ENCODE measurements at places on chromosomes 2 and 18.

DNA sequence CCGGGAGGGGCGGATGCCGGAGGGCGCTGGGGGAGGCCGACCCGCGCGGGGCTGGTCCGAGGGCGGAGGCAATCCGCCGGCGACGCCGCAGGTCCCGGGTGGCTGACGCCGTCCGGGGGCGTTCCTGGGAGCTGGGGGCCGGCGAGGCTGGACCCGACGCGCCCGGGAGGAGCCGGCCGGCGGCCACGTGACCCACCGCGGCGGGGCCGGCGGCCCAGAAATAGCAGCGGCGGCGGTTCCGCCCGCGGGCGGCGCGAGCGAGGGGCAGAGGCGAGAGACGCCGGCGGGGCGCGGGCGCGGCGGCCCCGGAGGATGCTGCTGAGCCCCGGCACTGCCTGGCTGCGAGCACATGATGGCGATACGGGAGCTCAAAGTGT is at the start of gene RAB31:
TSS of gene RAB31 (plus strand) at position 245 of the 377 bp plus-strand sequence. CDS start at position 350, 105 bp downstream.
- DNase-seq: peak; percentile 40

DNA sequence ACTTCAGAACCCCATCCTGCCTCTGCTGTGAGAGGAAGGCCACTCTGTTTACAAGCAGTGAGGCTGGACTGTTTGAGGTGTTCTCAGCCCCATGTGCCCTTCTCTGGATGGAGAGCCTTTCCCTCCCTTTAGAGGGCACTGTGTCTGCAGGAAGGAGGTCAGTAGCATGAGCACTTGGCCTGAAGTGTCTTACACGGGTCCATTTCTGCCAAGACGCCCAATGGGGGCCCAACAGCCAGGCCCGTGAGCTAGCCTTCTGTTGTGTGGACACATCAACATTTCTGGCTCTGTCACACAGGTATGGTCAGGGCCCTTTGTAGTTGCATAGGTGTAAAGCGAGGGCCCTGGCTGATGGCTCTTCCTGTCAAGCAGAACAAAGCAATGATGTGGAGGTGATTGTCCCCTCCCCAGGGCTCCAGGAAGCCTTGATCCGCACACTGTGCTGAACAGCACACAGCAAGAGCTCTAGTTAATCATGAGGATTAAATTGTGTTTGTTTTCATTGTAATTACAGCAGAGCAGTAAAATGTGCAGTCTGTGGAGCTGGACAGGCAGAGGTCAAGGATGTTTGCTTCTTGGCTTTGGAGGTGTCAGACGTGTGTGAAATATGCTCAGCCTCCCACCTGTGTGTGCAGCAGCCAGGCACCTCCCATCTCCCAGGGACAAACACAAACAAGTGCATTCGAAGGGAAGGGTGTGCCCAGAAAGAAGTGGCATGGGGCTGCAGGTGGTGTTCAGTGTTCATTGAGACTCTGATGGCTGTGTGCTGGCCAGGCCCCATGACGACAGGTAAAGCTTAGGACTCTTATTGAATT is 132.1 kb downstream of the SH3RF3 start:
- no peak for DNase-seq

GRCh38 chr2:58572731-58573130 is 331.6 kb upstream of the FANCL start:
- no peak for DNase-seq

DNA sequence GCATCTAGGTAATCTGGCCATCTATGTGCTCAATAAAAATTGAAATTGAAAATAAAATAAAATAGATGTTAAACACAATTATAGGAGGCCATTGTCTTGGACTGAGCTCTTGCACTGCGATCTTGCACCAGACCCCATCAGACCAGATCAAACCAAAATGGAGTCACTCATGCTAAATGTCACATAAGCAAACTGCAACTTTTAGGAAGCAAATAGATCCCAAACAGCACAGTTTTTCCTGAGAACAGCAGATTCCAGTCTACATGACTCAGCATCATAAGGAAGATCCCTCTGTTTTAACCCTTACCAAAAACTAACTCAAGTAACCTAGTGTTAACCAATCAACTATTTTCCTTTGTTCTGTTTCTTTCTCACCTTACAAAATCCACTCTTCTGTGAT is 57.7 kb upstream of the LRP1B start:
- no peak for DNase-seq

DNA sequence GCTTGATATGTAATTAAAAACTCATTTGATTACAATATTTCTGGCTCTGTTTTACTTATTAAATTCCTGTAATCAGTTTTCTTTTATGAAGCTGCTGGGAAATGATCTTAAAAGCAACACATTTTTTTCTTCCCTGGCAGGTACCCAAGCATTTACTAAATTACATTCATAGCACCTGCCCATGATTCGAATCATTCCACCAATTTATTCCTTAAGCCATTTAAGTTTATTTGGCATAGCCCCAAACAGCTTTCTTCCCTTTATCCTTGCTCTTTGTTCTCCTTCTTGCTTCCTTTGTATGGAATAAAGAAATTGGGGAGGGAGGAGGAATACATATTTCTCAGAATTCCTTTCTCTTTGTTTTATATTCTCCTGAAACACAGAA is 241.3 kb downstream of the AGPS start:
- DNase-seq: no peak

GRCh38 chr2:122105171-122105876 is 349.9 kb downstream of the TSN start:
- DNase-seq: no peak

DNA sequence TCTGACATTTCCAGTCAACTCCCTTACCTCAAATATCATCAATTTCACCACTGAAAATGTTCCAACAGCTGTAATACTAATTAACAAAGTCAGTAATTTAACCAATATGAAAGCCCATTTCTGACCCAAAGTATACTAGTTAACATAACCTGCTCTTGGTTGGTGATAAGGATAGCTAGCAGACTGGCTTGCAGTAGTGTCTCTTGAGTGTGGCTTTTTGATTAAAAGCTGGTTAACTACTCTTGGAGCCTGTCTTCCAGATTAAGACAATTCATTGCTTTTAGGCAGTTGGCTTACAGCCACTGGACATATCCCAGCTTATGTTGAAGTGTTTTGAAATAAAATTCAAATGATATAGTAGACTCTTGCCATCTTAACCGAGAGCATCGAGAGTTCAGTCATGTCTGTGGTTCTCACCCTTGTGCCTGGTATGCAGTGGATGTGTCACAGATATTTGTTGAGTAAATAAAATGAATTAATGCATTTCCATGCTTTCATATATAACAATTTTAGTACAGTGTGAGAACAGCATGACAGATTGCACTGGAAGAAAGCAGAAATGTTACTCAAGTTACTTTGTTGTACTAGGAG is 158.1 kb downstream of the TANC1 start:
- no peak for DNase-seq

DNA sequence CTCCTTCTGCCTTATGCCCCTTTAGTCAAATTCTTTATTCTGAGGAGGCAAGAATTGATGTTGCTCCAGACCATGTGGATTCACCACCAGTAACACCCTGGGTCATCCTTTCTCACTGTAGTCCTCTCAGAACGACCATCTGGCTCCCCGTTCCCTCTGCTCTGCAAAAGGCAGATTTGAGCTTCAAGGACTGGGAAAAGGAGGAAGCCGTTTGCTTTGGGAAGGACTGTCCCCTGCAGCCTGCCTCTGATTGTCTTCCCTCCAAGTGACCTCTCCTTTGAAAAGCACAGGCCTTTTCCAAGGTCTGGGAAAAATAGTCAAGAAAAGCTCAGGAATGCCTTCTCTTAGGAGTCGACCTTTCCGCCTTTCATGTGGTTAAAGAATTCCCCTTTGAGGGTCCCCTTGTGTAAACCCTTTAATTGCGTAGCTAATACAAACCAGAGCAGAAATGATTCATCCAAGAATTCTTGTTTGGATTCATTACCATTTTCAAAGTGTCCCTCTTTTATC is 130.1 kb upstream of the COPS8 start:
- no peak for DNase-seq

- no peak for DNase-seq
These were observed 156.4 kb downstream of the PLCL1 start for GRCh38 chr2:197960786-197961185.

DNA sequence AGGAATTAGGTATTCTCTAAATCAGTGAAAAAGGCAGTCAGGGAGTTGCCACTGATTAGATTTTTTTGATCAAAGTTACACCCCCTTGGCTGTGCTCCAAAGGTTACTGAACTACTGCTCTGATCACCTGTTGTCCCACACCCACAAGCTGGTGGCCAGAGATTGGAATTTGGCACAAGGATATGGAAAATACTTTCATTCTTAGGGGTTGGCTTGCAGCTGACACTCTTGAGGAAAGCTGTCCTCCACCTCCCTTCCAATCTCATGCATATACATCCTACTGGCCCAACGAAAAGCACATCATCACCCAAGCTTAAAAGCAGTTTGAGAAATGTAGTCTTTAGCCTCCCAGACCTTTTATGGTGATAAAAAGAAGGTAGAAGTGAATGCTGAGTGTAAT is 329.5 kb upstream of the CHAC2 start:
- no peak for DNase-seq

GRCh38 chr2:55311444-55311870 is 42.4 kb upstream of the MTIF2 start:
- DNase-seq: no peak

- no peak for DNase-seq
These were observed 732.4 kb downstream of the RNF144A start for GRCh38 chr2:7649461-7650228.

- DNase-seq: no peak
These were observed 662.6 kb upstream of the FAM98A start for GRCh38 chr2:34261701-34262100.

- no peak for DNase-seq
These were observed 13.7 kb upstream of the GREB1 start for GRCh38 chr2:11520092-11520693.

GRCh38 chr2:101960819-101961337 is 30.9 kb upstream of the IL1R2 start:
- no peak for DNase-seq

DNA sequence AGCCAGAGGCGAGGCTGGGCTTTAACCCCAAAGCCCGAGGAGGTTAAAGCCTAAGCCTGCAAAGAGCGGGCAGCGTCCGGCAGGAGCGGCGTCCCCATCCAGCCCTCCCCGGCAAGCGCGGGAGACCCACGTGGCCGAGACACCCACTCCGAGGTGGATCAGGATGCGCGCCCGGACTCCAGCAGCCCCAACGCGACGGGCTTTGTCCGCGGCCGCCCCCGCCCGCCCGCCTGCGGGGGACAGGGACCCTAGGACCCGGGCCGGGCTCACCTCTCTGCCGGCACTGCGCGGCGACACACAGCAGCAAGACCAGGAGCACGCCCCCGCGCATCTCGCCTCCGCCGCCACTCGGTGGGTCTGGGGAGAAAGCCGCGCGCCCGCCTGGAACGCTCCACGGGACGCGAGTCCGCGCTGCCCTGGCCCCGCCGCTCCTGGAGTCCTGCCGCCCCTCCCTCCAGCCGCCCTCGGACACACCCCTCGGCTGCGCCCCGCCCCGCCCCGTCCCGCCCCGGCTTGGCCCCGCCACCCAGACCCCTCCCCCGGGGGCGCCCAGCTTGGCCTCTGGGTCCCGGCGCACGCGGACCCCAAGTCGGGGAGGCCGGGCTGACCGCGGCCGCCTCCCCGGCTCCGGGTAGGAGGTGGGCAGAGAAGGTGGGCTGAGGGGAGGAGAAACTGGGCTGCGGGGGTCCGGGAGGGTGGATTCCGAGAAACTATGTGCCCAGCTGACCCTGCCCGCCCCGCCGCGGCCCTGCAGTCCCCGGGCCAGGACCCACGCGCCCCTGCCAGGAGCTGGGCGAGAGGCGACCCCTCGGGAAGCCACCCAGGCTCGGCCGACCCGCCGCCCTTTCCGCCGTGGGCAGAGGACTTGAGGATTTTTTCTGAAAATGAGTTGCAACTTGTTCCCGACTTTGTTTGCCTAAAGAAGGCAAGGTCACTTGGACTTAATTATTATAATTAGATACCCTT is at the start of gene LAMA1:
TSS of gene LAMA1 (minus strand) at position 408 of the 966 bp plus-strand sequence. CDS start at position 331, 77 bp downstream.
- peak; percentile 73 for DNase-seq

DNA sequence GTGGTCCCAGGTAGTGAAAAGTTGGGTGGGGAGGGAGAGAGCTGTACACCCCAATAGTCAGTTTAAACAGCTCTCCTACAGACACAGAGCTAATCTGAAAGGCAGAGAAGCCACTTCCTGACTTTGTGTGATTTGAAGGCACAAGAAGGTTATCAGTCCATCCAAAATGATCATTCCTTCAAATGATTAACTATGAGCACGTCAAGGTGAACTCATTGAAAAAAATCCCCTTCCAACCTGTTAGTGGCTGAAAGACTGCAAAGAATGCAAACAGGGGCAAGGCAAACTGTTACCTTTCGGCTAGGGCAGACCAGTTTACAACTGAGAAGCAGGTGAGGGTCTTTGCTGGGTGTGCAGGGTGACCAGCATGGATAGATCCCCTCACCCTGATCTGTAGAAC is 22.8 kb upstream of the APCDD1 start:
- no peak for DNase-seq

- DNase-seq: no peak
These were observed 231.5 kb downstream of the SLC8A1 start for GRCh38 chr2:40220177-40220925.

DNA sequence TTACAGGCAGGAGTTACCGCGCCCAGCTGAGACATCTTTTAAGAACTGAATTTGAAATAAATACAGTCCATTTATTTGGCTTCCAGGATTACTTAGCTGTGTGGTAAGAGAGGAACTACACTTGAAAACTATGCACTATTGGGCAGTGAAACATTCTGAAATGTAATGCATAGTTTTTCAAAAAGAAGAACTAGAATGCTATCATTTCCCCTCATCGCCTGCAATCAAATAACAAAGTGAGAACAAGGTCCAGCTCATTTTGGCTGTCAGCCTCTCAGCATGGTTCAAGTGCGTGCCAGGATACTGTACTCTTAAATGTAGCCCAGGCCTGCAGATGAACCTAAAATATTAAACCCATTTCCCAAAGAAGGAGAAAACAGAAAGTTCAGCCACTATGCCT is 76.6 kb upstream of the ARL5A start:
- DNase-seq: no peak

DNA sequence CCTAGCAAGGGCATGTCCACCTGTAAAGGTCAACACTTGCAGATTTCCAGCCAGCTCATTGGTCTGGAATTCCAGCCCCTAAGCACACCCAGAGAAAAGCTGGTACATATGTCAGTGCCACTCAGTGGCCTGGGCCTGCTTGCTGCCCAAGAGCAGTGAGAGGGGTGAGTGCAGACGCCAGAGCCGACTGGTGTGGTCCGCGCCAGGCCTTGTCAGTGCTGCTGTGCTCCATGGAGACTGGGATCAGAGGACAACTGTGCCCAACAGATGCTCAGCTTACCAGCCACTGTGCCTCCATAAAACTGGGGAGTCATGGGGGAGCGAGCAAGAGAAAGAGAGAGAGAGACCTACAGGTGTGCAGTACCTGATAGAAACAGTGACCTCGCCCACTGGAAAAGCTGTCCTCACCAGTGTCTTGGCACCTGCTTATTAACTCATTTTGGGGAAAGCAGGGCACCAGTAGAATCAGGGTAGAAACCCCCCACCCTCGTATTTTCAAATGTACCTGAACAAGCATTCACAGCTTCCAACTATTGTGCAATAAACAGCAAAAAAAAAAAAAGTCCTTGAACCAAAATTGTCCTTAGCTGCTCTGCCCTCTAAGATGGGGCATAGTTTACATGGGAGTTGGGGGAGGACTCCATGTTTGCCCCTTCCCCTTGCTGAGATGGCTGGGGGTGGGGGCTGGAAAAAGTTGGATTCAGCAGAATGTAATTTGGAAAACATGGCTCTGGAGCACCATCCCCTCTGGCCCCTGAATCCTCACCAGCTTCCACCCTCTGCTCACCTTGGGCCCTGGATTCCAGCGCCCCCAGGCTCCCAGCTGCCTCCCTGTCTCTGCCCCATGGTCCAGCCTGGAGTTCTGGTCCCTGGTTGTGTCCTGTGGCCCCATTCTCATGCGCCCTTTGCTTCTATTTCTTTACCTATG is 1.4 kb upstream of the SP140L start:
- DNase-seq: no peak

- DNase-seq: no peak
These were observed 45.0 kb upstream of the CREB1 start for GRCh38 chr2:207484444-207485391.

All from neural crest cell (in vitro differentiated cells).